ENCODE measurements at places on chromosomes 13 and 19. TPM values are rescaled to one million over a fixed set of nuclear protein-coding genes. Genes with fewer than 3 reads are reported as not detected.

Gene AMER2
- under 0.01 TPM for total RNA-seq

Gene PRR22
- 2.2 TPM for total RNA-seq

Gene ZNF134
- total RNA-seq, result 48.2 TPM

Gene SMAD9
- under 0.01 TPM for total RNA-seq

Gene SYT5
- 0.54 TPM for total RNA-seq

Gene SIAH3
- 0.54 TPM for total RNA-seq

Gene SLC10A2
- not detected for total RNA-seq

Gene SPART
- total RNA-seq, result 41.5 TPM
